ENCODE measurements at places on chromosomes 4 and X.

DNA sequence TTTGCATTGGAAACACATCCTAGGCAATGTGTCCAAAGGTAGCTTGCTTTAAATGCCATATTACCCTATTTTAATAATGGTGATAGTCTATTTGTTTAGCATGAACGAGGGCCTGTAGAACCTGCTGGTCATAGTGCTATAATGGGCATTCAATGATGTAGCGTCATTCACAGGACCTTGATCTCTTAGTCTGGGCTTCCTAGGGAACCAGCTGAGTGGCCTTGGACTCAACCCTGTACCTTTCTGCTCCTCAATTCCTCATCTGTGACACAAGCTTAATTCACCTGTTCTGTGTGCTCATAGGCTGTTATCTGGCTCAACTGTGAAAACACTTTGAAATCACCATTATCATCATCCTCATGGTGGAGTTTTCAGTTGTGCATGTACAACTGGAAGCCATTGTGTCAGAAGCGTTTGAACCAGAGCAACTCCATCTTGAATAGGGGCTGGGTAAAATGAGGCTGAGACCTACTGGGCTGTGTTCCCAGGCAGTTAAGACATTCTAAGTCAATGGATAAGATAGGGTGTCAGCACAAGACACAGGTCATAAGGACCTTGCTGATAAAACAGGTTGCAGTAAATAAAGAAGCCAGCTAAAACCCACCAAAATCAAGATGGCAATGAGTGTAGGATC, 346.8 kb upstream of the KLF3 start:
- H3K36me3 ChIP-seq: no peaks in the 10 kb centered on the region
- H3K4me1 ChIP-seq: no peaks in the 10 kb centered on the region
- H3K27me3 ChIP-seq: no peaks in the 10 kb centered on the region
- no peak overlapping the region for H3K4me3 ChIP-seq
- H3K27ac ChIP-seq: no peak overlapping the region

DNA sequence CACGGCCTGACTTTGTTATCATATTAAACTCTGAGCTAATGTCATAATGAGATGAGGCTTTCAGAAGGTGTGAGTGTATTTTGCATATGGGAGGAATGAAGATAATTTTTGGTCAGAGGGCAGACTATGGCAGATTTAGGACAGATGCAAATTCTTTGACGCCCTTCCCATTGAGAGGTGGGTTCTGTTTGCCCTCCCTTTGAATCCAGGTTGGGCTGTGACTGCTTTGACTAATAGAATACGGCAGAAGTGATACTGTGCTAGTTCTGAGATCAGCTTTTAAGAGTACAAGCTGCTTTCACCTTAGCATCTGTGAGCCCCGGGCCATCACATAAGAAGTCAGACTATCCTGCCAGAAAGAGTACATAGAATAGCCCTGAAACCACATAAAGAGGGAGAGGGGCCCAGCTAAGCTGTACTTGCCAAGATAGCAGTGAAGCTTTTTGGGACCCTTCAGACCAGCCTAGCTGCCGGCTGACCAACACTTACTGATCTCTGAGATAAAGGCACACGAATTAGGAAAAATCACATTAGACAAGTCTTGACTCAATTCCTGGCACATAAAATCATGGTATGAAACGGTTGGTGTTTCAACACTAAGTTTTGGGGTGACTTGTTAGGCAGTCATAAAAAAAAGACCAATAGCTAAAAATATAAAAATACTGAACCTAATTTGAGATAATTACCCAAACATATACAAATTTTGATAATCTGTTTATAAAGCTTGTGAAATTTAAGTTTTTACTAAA, 166.7 kb upstream of the SH3RF1 start:
- DNase-seq: no peak
- no peaks in the 10 kb centered on the region for H3K4me1 ChIP-seq
- H3K27ac ChIP-seq: no peak overlapping the region
- no peaks in the 10 kb centered on the region for H3K36me3 ChIP-seq
- H3K27me3 ChIP-seq: no peaks in the 10 kb centered on the region

DNA sequence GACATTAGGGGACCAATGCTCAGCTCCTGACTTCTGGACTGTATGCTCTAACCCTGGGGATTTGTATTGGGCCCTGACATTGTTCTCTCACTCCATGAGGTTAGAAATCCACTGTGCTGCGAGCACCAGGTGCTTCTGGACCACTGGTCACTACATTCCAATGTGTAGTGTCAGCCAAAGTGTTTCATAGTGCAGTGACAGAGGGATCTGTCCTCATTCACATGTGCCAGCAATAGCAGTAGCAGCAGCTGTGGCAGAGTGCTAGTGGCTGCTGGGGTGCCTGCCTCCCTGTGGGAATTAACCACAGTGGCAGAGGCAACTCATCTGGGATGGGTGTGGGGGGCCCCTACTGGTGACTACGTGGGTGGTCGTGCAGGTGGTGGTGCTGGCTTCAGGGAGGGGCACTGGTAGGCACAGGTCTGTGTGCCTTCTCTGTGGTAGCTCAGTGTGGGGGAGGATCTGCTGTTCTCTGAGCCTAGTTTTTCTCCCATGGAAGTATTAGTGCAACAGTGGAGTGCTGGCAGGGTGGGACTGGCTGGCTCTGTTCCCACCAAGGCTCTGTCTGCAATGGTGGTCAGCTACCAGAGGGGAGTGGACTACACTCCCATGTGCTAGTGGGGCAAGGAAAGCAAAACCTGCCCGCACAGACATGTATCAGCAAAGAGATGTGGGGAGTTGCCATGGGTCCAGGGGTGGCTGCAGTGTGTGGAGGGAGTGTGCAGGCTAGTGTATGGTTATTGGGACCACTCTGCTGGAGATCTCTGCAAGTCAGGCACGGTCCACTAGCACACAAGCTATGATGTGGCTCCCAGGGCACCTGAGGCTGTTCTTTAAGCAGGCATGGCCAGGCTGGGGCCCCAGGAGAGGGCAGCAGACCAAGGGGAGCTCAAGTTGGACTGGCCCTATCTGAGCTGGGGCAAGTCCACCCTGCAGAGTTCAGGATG, 78.5 kb downstream of the SCLT1 start:
- no peaks in the 10 kb centered on the region for H3K4me1 ChIP-seq
- no peaks in the 10 kb centered on the region for H3K27me3 ChIP-seq
- H3K4me3 ChIP-seq: no peak overlapping the region
- no peak overlapping the region for H3K27ac ChIP-seq
- no peak for DNase-seq

- H3K36me3 ChIP-seq: no peaks in the 10 kb centered on the region
- no peak overlapping the region for H3K27ac ChIP-seq
- no peaks in the 10 kb centered on the region for H3K27me3 ChIP-seq
- DNase-seq: no peak
- H3K4me1 ChIP-seq: no peaks in the 10 kb centered on the region
- H3K4me3 ChIP-seq: no peak overlapping the region
These were observed 52.6 kb downstream of the FNIP2 start for GRCh38 chr4:158821228-158821971.

DNA sequence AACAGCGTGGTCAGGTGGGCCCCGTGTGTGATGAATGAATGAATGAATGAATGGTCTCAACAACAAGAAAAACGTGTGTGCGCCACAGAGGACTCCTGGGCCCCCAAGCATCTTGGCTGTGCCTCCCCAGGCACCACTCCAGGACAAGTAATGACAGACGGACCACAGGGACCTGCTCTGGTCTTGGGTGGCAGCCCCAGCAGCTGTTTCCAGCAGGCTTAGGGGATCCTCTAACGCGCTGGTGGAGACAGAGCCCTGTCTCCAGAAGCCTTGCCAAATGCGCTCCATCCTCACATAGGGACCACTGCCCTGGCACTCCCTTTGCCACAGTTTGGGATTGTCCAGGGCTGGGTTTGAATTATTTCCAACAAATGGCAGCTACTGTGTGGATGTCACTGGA, 39.1 kb downstream of the PSAPL1 start:
- no peaks in the 10 kb centered on the region for H3K4me1 ChIP-seq
- H3K36me3 ChIP-seq: no peaks in the 10 kb centered on the region
- no peak overlapping the region for H3K4me3 ChIP-seq

DNA sequence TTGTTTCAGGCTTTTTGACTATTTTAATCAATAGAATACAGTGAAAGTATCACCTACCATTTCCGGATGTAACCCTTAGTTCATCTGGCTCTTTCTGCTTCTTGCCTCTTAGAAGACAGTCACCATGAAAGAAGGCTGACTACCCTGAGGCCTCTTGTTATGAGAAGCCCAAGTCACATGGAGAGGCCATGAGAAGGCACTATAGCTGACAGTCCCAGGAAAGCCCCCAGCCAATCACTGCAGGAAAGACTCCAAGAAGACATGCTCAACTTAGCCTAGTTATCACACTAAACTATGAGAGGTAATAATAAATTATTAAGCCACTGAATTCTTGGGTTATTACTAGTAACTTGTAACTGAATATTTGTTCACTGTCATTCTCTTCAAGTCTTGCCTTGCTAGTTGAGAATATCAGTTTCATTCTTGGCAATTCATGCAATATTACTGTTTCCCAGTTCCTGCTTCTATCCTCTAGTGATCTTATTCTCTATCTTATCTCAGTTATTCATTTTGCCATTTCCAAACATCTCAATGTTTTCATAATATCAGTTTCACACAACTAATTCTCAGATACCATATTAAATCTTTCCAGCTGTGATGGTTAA, 57.1 kb upstream of the GUCY1A1 start:
- no peak overlapping the region for H3K27ac ChIP-seq
- H3K4me3 ChIP-seq: no peak overlapping the region
- no peaks in the 10 kb centered on the region for H3K36me3 ChIP-seq
- DNase-seq: no peak

GRCh38 chr4:1096841-1097240, 16.5 kb downstream of the RNF212 start:
- H3K27me3 ChIP-seq: no peaks in the 10 kb centered on the region
- peak; percentile 11 for DNase-seq
- H3K4me1 ChIP-seq: no peaks in the 10 kb centered on the region
- H3K27ac ChIP-seq: no peak overlapping the region

GRCh38 chr4:183659872-183660242, 764 bp downstream of the TRAPPC11 start:
- peak overlapping the region; percentile 11 for H3K27ac ChIP-seq
- no peak for DNase-seq
- peaks cover 3% of the 10 kb centered on the region for H3K4me1 ChIP-seq
- peaks cover 15% of the 10 kb centered on the region for H3K36me3 ChIP-seq
- peak overlapping the region; percentile 87 for H3K4me3 ChIP-seq

DNA sequence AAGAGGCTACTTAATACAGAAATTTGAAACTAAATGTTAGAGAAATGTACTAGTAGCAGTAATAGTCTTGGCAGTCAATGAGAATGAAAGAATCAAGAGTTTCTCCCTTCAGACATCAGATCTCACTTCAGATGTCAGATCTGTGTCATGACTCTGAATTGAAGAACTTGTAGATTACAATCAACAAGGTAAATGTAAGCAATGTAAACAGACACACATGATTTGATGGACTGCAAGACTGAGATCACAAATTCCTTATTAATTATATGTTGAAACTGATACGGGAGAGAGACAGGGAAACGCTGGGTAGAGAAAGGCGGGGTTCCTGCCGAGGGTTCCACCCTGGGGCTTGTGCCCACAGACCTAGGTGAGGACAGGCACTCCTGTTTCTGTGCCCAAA, 65.5 kb upstream of the HHIP start:
- H3K27ac ChIP-seq: no peak overlapping the region
- no peak for DNase-seq
- H3K4me1 ChIP-seq: no peaks in the 10 kb centered on the region

DNA sequence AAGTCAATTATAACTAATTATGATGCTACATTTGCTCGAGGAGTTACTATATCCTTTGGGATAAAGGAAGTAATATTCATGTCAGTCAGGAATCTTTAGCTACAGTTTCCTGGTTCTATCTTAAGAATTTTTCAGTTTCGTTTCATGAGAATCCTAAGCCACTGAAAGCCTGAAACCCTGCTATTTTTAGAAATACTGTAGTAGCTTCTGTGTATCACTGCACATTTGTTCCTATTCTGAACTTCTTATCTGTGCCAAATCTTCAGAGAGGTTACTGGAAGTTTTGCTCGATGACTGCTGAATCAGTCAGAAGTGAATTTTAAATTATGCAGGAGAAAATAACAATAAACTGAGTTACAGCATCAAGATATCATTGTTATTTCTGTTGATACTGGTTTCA, 249.2 kb downstream of the TENM3 start:
- H3K4me1 ChIP-seq: peaks cover 5% of the 10 kb centered on the region
- H3K4me3 ChIP-seq: no peak overlapping the region
- H3K27ac ChIP-seq: no peak overlapping the region
- peaks cover 16% of the 10 kb centered on the region for H3K36me3 ChIP-seq
- no peaks in the 10 kb centered on the region for H3K27me3 ChIP-seq

DNA sequence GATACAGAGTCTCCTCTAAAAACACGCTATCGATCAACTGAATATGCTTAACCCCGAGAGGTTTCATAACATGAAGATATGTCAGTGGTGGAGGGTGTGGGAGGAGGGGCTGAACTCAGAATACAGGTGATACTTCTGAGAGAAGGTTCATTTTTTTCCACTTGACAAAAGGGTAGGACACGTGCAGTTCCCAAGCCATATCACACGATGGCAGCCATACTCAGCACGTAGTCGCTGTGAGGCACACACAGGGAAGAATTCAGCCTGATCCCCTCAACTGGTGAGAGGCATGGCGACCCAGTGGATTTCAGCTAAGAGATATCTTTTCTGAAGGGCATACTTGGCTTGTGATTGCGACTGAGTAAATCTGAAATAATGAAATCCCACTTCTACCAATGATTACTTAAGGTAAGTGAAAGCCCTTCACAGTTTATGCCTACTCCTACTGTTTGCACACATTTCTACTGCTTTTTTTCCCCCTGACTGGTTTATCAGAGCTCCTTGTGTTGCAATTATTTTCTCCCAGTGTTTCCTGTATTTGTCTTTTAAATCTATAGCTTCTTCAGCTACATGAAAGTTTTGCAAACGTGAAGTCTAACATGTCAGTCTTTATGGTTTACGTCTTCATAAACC, 133.1 kb downstream of the CORIN start:
- no peaks in the 10 kb centered on the region for H3K27me3 ChIP-seq
- H3K36me3 ChIP-seq: no peaks in the 10 kb centered on the region
- no peaks in the 10 kb centered on the region for H3K4me1 ChIP-seq

GRCh38 chr4:107837317-107837716, 12.6 kb downstream of the SGMS2 start:
- H3K4me3 ChIP-seq: no peak overlapping the region
- H3K27me3 ChIP-seq: no peaks in the 10 kb centered on the region
- DNase-seq: no peak
- peaks cover 8% of the 10 kb centered on the region for H3K36me3 ChIP-seq
- H3K27ac ChIP-seq: no peak overlapping the region
- no peaks in the 10 kb centered on the region for H3K4me1 ChIP-seq

- no peak overlapping the region for H3K27ac ChIP-seq
- peak; percentile 30 for DNase-seq
- no peak overlapping the region for H3K4me3 ChIP-seq
- no peaks in the 10 kb centered on the region for H3K4me1 ChIP-seq
- H3K27me3 ChIP-seq: no peaks in the 10 kb centered on the region
- H3K36me3 ChIP-seq: no peaks in the 10 kb centered on the region
These were observed 132.8 kb upstream of the FUNDC1 start for GRCh38 chrX:44675362-44676024.

DNA sequence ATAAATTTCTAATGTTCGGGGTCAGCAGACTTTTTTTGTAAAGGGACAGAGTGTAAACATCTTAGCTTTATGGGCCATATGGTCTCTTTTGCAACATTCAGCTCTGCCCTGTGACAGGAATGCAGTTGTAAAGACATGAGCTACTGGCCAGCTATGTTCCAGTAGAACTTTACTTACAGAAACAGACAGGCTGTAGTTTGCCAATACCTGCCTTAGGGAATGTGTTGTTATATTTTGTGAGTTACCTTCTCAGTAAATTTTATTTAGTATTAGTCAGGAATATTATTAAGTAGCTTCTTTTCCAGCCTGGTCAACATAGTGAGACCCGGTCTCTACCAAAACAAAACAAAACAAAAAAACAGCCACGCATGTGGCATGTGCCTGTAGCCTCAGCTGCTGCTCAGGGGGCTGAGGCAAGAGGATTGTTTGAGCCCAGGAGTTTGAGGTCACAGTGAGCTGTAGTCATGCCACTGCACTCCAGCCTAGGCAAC, 48.7 kb downstream of the HTT start:
- no peaks in the 10 kb centered on the region for H3K27me3 ChIP-seq
- no peaks in the 10 kb centered on the region for H3K4me1 ChIP-seq
- peaks cover 59% of the 10 kb centered on the region for H3K36me3 ChIP-seq

All from H9 (cell line).